HS-27A (cell line): ENCODE measurements at places on chromosomes 7 and 10.

GRCh38 chr7:135917721-135918120 is 59.4 kb downstream of the MTPN start:
- no peak for DNase-seq

GRCh38 chr10:1020958-1021357 is 4.7 kb downstream of the IDI2 start:
- no peak for DNase-seq

DNA sequence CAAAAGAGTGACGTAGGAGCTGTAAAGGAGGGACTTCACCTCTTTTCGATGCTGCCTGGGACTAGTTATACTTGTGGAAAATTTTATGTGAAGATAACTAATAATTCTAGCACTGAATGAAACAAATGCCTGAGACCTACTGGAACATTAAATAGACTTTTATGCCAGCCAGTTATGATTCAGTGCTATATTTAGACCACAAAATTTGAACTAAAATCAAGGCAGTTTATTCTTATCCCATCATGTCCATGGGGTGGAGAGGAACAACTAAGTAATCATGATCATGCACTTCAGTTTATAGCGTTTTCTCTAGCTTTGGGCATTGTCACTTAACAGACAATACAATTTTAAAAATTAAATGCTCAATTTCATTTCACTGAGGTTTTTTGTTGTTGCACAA is 76.7 kb downstream of the ZEB1 start:
- no peak for DNase-seq

- DNase-seq = no peak
Measured at GRCh38 chr7:31933481-31933880, 136.7 kb downstream of the PDE1C start.

DNA sequence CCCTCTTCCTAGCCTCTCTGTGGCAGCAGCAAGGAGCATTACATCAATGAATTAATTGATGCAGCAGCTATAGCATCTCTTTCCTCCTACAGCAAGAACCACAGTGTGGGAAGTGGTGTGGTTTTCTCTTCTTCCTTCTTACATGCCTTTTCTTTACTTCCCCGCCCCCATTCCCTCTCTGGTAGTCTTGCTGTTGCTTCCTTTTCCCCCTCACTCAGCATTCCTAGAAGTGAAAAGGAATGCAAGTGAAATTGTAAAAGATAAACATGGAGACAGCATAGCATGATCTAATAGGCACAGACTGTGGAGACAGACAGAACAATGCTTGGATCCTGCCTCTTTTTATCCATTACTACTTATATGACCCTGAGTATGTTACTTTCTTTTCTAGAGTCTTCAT is 370.5 kb upstream of the BMPER start:
- no peak for DNase-seq

DNA sequence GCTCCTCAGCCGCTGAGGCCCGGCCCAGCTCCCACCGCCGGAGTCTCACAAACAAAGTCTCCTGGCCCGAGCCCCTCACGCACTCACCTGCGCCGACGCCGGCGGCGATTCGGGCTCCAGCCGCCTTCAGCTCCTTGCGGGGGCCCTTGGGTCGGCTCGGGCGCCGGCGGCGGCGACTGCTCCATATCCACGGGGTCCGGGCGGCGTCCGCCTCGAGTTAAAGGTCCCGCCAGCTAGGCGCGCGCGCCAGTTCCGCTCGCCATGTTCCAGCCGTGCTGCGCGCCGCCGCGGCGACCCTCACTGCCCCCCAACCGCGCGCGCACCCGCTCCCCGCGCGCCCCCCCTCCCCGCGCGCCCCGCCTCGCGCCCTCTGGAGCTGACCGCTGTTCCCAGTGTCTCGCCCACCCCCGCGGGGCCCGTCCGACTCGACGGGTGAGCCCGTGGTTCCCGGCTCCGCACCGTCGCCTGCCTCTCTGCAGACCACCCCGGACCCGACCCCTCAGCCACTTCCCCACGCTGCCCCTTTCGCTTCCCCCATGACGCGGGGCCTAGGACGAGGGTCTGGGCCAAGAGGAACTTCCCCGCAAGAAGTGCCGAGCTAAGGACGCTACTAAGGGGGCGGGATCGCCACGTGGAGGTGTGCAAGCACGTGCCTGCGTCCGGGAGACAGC is 396.1 kb downstream of the ZNF33B start:
- DNase-seq = no peak
